Activated T-cell treated with anti-CD3 and anti-CD28 coated beads, Interleukin-2, amount 50 U/mL, for 72 hours (primary cell): ENCODE measurements at places on chromosomes 3 and 15. TPM values are rescaled to one million over a fixed set of nuclear protein-coding genes. Genes with fewer than 3 reads are reported as not detected.

DNA sequence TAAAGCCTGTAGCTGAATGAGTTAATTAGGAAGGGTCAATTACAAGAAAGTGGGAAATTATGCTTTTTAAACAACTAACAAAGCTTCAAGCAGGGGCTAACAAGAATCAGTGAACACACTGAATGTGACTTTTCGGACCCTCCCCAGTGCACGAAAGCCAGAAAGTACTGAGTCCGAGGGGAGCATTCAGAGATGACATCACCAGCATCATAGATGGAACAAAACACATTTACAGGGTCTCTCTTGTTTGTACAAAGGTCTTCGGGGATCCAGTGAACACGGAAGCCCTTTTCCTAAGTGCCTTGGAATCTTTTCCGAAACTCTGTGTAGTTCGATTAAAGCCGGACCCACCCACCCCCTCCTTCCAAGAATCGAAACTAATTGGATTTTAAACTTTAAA lies 829 bp downstream of the DCP1A start:
- DNase-seq, result no peak

DNA sequence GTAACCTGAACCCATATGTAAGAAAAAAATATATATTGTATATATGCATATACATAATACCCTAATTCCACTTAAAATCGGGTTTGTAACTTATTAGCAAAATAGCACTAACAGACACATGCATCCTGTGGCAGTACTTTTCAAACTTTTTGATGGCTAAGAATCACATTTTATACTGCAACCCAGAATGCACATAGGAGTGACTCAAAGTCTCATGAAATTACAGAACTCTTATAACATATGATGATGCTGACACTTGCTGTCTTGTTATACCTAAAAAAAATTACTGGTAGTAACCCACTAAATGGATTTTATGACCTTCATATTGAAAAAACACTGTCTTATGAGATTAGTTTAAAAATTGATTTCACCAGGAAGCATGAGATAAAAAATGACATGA lies 152.4 kb upstream of the FRMD4B start:
- no peak for DNase-seq

GRCh38 chr3:60578936-60579335 lies 672.3 kb downstream of the FHIT start:
- no peak for DNase-seq

DNA sequence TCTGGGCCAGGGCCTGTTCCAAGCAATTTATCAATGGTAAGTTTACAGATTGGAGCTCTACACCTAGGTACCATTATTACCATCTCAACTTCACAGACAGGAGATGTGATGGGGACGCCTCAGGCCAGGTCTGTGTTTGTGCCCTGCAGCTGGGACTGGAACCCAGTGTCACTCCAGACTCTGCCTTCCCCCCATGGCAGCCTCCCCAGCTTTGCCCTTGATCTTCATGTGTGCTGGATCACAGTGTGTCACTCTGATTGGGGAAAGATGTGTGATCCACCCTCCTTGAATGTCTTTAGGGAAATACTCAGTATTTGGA lies 59.6 kb downstream of the MGLL start:
- DNase-seq, result no peak

- peak; percentile 53 for DNase-seq
Measured at GRCh38 chr3:9224490-9224889, 25.0 kb downstream of the SRGAP3 start.

DNA sequence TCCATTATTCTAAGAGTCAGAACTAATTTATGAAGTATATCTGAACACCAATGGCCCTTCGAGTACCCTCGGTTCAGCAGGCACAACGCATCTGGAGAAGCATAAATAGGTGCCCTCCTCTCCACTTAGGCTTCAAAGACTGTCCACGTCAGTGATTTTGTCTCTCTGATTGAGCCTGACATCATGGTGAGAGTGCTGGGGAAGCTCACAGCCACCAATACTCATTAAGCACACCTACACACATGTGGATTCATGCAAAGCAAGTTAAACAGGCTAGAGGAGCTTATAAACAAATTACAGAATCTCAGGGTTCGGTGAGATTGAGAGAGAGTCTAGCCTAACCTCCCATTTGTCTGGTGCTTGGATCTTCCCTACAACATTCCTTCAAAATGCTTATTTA lies 3.6 kb downstream of the CLDN1 start:
- DNase-seq, result peak; percentile 17

GRCh38 chr3:160616716-160617115 lies 51.3 kb upstream of the KPNA4 start:
- no peak for DNase-seq

DNA sequence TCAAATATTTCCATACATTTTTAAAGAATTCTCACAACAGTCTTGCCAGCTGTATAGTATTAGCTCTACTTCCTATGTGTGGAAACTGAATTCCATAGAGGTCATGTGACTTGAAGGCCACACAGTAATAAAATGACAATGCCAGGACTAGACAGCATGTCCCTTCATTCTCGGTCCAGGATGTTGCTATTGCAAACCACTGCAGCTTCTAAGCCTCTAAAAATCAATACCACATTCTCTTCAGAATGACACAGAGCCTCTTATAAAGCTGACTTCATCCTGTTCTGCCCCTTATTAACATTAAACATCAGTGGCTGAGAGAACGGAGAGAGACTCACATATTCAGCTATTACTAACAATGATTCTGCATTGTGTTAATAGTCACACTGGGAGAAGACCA lies 240.3 kb upstream of the PEX5L start:
- no peak for DNase-seq

DNA sequence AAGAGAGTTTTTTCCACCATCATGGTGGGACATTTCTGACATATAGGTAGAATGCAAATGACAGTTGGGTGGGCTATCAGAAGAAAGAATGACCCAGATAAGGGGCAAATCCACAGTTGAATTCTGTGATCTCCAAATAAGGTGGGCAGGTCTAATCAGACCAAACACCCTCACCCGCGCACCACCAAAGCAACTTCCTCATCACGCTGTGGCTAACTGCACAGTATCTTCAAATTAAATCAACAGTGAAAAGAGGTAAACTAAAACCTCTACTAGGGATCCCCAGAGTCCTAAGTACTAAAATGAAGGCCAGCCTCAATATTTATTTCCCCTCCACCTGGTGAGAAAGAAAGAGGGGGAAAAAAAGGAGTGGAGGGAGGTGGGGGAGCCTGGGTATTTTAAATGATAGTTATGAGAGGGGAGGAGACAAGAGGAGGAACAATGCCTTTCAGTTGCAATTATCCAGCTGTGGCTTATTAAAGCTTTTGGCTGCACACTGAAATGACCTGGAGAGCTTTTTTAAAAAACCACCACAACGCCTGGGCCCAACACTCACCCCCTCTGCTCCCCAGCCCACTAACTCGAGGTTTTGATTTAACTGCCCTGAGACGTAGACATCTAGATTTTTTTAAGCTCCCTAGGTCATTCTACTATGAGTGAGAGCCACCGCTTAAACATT lies 61.0 kb downstream of the LRIG1 start:
- DNase-seq, result no peak

DNA sequence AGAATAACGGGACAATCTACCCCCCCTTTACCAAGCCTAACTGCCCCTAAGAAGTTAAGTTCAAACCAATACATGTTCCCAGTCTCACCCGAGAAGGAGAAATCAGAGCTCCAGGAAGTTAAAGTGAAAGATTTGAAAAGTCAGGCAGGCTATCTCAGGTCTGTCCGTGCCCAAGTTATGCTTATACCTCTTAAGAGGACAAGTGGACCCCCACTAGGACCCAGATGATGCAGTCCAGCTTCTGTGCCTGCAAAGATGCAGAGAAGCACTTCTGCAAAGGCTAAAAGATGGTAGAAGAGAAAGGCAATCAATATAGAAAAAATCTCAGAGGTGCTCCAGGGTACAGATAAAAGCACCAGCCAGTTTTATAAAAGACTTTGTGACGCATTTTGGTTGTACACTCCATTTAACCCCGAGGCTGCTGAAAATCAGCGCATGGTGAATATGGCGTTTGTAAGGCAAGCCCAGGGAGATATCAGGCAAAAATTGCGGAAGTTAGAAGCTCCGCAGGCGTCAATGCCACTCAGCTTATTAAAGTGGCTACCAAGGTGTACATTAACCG lies 9.8 kb upstream of the SLC9C1 start:
- no peak for DNase-seq

GRCh38 chr15:48928877-48929538 lies 34.7 kb downstream of the SHC4 start:
- peak; percentile 76 for DNase-seq

DNA sequence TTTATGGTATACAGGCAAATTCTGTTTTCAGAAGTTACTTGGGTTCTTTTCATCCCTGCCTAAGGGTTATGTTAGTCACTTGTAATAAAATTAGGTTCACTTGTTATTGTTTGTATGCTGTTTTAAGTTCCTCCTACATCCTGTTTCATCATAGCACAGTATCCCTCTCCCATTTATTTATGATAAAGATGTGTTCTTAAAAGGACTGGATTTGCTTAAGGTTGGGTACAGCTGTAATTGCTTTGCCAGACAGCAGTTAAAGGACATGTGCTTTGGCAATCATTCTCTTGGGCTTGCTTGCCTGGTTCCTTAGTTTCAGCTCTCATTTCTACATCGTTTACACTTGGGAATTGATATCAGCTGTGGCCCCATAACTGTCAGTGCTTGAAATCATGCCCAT lies 11.7 kb downstream of the ATP2C1 start:
- no peak for DNase-seq

DNA sequence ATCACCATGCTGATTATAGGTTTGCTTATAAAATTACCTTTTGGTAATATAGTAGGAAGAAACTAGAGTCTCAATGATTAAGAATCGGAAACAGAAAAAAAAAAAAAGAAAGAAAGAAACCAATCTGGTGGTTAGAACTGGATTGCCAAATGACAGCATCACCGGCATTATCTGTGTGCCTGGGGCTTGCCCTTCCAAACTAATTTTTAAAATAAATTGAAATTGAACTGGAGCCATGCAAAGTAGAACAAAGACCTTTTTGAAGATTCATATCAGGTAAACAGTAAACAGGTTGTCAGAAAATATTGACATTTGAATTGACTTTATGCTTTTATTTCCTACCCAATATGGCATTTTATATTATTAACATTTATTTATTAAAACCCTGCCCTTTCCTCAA lies 11.2 kb upstream of the CPB1 start:
- no peak for DNase-seq

GRCh38 chr15:95162967-95163531 lies 931.7 kb downstream of the MCTP2 start:
- no peak for DNase-seq

DNA sequence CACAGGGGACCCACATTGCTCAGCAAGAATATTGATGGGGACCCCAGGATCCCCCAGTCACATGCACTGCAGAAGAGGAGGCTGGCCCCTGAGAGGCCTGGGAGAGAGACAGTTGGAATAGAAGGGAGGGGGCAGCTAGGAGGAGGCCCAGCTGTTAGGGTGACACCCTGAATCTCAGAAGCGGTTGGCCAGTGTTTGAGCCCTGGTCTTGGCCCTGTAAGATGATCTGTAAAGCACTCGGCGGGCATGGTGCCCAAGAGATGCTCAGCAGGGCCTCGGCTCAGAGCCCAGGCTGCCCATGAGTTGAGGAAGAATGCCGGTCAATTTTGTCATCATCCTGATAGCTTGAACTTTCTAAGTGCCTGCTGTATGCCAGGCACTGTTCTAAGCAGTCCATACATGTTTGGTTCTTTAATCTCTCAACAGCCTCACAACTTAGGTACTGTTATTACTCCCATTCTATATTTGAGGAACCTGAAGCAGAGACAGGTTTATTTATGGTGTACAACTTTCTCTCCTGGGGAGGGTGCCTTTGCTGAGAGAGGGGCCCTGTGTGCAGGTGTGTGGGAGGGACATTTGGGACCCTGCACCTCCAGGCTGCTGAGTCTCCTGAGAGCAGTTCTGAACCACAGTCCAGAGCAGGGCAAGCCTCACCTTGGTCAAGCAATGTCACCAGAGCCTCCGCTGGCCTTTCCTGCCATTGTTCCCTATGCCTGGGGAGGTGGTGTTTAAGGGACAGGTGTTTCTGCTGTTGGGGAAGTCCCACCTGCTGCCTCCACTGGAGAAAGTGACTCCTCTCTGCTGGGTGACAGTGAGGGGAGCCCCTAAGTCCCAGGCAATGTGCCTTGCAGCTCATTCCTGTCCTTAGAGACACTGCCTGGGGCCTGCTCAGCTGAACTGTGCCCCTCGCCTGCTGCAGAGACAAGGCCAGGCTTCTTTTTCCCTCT lies 26.0 kb downstream of the SLC6A6 start:
- peak; percentile 44 for DNase-seq

DNA sequence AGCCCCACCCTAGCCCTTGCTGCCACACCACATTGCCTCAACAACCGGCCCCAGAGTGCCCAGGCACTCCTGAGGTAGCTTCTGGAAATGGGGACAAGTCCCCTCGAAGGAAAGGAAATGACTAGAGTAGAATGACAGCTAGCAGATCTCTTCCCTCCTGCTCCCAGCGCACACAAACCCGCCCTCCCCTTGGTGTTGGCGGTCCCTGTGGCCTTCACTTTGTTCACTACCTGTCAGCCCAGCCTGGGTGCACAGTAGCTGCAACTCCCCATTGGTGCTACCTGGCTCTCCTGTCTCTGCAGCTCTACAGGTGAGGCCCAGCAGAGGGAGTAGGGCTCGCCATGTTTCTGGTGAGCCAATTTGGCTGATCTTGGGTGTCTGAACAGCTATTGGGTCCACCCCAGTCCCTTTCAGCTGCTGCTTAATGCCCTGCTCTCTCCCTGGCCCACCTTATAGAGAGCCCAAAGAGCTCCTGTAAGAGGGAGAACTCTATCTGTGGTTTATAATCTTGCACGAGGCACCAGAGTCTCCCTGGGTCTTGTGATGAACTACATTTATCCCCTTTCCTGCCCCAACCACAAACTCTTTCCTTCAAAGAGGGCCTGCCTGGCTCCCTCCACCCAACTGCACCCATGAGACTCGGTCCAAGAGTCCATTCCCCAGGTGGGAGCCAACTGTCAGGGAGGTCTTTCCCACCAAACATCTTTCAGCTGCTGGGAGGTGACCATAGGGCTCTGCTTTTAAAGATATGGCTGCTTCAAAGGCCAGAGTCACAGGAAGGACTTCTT lies 39.1 kb downstream of the MESD start:
- no peak for DNase-seq

DNA sequence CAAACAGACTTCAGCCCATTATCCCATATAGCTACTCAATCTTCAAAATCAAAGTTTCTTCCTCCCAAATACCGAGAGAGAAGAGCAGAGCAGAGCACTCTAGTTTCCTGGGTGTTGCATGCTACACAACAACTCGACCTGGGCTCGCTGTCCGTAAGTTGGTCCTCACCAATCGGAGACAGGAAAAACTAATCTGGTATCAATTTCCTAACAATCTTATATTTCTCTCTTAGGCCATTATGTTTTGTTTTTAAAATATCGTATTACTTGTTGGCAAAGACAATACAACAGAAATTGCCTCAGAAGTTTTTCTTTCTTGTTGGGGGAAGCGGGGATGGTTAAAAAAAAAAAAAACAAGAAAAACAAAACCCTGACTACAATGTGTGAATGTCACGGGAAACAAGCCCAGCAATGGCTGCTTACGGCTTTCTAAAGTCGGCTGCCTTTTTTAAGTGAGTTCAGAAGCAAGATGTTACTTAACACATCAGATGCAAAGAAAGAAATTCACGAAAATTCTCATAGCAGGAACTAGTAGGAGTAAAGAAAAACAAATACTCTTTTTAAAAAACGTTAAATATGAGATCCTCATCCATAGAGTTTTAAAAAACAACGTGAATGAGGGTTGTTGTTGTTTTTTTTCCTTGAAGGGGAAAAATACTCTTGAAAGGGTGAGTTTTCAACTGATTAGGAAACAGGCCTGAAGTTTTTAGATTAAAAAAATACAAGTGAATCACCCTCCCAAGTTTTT lies 1.9 kb downstream of the VGLL4 start:
- DNase-seq, result no peak

WDR93 gene
- total RNA-seq, result not detected

BMF gene
- total RNA-seq, result 23.7 TPM

AADAC gene
- total RNA-seq, result not detected

RPL39L gene
- 32.0 TPM for total RNA-seq

COPS2 gene
- total RNA-seq, result 64.6 TPM

MYH15 gene
- 1.3 TPM for total RNA-seq
